Endodermal cell (in vitro differentiated cells): ENCODE measurements at places on chromosomes 11 and 22.

- no peak overlapping the region for H3K27ac ChIP-seq
- H3K4me3 ChIP-seq, result no peak overlapping the region
- DNase-seq, result no peak
- H3K27me3 ChIP-seq, result no peaks in the 10 kb centered on the region
Measured at GRCh38 chr11:60343094-60343704, 16.1 kb downstream of the MS4A6E start.

DNA sequence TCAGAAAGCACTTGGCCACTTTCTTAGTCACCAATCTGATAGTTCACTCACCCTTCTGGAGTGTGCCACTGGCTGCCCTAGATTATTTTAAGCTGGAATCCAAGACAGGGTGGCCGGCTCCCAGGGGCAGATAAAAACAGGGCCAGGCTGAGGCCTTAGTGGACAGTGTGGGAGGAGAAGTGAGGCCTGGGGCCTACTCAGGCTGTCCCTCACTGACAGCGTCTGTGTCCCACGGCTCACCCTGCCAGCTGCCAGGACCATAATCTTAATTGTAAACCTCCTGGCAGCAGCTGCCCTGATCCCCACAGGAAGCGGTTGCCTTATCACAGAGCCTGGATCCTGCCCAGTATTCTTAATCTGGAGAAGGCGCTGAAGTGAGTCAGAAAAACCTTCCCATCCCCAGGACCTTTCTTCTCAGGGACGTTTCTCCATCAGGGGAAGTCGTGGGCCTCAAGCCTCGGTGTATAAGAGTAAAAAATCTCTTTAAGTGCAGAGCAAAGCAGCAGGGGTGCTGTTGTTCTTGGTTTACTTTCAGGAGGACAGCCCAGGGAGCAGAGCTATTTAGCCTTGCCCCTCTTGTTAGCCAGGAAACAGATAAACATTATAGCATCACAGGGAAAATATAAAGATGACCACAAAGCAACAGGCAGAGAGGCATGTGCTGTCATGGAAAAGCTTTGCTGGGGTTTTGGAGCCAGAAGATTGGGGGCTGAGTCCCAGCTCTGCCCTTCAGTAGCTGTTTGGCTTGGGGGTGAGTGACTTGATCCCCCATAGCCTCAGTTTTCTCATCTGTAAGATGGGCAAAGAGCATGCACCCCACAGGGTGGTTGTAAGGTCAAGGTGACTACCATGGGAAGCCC lies 39.6 kb downstream of the TSPAN18 start:
- H3K27me3 ChIP-seq, result no peaks in the 10 kb centered on the region
- peaks cover 10% of the 10 kb centered on the region for H3K36me3 ChIP-seq
- DNase-seq, result peak; percentile 71
- peak overlapping the region; percentile 47 for H3K27ac ChIP-seq

DNA sequence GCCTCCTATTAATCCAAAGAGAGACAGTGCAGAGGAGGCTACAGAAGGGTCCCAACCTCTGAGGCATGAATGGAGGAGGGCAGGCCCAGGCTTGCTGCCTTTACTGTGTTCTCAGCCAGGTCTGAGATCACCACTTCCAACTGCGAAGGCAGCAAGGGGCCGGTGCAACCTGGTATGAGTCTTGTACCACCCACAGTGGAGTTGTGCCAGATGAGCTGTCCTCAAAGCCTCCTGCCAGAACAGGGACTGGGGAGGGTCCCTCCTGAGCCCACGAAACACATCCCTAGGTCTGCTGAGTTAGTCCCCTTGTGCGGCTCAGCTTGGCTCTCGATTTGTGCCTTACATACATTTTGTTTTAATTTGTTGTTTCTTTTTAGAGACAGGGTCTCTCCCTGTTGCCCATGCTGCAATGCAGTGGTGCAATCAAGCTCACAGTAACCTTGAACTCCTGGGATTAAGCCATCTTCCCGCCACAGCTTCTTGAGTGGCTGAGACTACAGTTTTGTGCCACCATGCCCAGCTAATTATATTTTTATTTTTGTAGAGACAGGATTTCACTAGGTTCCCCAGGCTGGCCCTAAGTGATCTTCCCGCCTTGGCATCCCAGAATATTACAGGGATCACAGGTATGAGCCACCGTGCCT lies 9.3 kb downstream of the MIF start:
- H3K36me3 ChIP-seq, result no peaks in the 10 kb centered on the region
- no peak overlapping the region for H3K4me3 ChIP-seq
- H3K4me1 ChIP-seq, result no peaks in the 10 kb centered on the region
- DNase-seq, result no peak

DNA sequence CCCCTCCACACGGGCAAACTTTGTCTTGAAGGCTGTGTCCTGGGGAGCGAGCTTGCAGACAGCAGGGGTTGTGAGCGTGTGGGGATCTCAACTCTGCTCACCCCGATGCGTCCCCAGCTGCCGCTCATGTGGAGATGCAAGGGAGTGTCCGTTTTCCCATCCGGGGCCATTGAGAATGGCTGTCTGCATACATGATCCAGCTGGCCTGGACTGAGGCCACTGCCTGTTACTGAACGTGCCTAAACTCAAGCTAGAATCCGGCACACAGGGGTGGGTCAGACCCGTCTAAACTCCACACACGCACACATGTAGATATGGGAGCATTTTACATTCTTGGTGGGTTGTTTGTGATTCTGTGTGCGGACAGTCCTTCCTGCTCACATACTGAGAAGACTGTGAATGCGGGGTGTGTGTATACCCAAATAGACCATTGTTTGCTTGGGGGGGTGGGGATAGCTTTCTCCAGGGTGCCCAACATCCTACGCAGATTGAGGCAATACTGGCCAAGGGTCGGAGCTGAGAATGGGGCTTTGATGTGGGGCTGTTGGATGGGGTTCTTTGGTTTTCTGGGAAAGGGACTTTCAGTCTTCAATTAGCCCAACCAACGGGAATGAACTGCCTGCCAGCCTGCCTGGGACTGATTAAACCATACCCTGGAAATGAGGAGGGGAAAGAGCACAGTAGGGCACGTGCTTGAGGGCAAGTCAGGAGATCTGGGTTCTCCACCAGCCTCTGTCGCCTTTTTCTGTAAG lies 60.4 kb downstream of the ST3GAL4 start:
- no peaks in the 10 kb centered on the region for H3K36me3 ChIP-seq
- peaks cover 30% of the 10 kb centered on the region for H3K27me3 ChIP-seq
- no peak for DNase-seq
- no peak overlapping the region for H3K4me3 ChIP-seq

- peaks cover 3% of the 10 kb centered on the region for H3K4me1 ChIP-seq
- no peaks in the 10 kb centered on the region for H3K27me3 ChIP-seq
- peak overlapping the region; percentile 82 for H3K4me3 ChIP-seq
- peaks cover 10% of the 10 kb centered on the region for H3K36me3 ChIP-seq
- peak overlapping the region; percentile 82 for H3K27ac ChIP-seq
- DNase-seq, result peak; percentile 73
Measured at GRCh38 chr22:45008751-45009605, 827 bp downstream of the PHF21B start.

DNA sequence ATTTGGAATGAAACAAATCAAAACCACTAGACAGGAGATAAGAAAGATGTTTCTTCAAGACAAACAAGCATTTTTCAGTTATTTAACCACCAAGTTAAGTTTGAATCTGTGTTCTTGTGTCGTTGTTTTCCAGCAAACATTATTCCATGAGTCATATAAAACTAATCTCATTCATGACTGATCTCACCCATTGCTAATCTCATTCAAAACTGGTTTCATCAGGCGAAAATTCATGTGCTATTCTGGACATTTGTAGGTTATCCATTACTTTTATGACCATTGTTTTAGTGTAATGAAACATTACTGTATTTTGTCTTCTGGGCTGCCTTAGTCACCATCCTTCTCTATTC lies 221.8 kb downstream of the DDX10 start:
- no peak for DNase-seq
- peak overlapping the region; percentile 22 for H3K27ac ChIP-seq
- H3K27me3 ChIP-seq, result no peaks in the 10 kb centered on the region
- no peak overlapping the region for H3K4me3 ChIP-seq
- peaks cover 8% of the 10 kb centered on the region for H3K4me1 ChIP-seq
- no peaks in the 10 kb centered on the region for H3K36me3 ChIP-seq

- H3K4me3 ChIP-seq, result no peak overlapping the region
- H3K27me3 ChIP-seq, result no peaks in the 10 kb centered on the region
- no peaks in the 10 kb centered on the region for H3K36me3 ChIP-seq
- H3K4me1 ChIP-seq, result peaks cover 12% of the 10 kb centered on the region
- no peak for DNase-seq
Measured at GRCh38 chr22:44181033-44181911, 547 bp downstream of the PARVG start.

DNA sequence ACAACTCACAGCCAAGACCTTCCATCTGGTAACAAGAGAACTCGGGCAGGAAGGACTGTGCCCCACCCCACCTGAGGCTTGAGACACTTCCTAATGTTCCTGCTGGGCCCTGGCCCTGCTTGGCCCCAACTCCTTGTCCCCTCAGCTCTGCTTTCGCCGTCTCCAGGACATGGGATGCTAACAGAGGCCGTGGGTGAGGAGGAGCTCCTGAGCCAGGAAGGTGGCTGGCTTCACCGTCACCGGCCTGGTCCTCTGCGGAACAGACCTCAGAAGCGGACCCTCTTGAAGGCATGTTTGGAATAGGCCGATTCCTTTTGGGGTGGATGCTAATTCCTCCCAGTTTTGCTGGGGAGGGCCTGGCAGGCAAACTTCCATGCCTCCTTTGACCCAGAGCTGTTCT lies 154.3 kb downstream of the CACNA1I start:
- H3K4me1 ChIP-seq, result no peaks in the 10 kb centered on the region
- peaks cover 14% of the 10 kb centered on the region for H3K27me3 ChIP-seq
- no peak overlapping the region for H3K4me3 ChIP-seq
- no peak for DNase-seq
